ENCODE measurements at places on chromosomes 6 and 20.

DNA sequence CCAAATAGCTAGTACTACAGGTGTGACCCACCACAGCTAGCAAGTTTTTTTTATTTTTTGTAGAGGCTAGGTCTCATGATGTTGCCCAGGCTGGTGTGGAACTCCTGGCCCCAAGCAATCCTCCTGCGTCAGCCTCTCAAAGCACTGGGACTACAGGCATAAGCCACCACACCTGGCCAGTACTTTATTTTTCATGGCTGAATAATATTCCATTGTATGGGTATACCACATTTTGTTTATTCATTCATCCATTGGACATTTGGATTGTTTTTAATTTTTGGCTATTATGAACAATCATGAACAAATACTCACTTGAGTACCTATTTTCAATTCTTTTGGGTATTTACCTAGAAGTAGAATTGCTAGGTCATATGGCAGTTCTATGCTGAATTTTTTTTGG, 7.0 kb upstream of the NXT1 start:
- no peak for DNase-seq

- no peak for DNase-seq
Observed at GRCh38 chr6:30311671-30312070, 15.1 kb upstream of the TRIM39 start.

DNA sequence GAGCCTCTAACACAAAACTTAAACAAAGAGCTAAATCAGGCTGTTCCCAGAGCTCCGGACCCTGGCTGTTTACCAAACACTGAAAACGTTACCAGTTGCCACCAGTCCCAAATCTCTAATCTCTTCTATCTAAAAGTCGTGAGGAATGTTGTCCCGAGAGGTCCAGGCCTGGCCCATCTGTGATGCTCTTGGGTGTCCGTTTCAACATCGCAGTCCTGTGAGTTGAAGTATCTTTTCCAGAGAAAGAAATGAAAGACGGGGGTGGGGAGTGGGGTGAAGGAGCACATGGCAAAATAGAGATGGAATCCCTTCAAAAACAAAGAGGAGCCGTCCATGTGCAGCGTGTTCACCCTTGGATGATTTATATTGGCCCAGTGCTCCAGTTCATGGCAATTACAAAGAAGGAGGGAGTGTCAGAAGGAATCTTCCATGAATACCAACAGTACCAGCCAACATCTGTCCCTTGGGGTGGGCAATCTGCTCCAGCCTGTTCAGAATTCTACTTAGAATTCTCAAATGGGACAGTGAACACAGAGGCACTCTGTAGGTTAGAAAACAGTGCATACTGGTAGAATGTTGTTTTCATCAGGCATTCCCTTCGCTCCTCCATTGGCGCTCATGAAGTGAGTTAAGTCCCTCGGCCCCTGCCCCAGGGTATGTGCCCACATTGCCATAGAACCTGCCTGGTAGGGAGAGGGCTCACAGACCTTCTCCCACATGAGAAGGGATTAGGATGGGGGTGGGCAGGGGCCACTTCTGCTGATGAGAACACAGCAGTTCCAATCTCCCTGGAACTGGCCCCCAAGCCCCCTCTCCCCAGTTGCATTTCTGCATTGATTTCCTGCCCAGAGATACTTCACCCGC, 112.1 kb downstream of the LY86 start:
- no peak for DNase-seq

GRCh38 chr20:19868441-19868840, 110.4 kb downstream of the RIN2 start:
- DNase-seq = no peak

DNA sequence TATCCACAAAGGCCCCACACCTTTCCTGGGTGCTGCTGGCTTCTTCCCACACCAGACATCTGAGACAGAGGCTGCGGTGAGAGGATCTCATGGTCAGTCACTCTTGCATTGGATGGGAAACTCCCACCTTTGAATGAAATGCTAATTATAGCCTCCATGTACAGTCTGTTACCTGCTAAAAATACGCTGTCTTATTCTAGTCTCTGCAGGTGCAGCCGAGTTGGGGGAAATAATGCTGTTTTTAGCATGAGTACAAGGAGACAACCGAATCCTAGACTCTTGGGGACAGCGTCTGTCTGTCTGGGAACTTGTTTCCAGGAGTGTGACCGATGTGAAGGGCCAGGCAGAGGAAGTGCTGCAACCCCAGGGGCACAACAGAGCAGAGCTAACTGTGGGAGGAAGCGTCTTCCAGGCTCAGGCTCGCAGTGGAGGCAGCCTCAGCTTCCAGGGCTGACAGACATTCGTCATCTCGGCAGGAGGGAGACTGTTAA, 286.2 kb downstream of the PREX1 start:
- no peak for DNase-seq

DNA sequence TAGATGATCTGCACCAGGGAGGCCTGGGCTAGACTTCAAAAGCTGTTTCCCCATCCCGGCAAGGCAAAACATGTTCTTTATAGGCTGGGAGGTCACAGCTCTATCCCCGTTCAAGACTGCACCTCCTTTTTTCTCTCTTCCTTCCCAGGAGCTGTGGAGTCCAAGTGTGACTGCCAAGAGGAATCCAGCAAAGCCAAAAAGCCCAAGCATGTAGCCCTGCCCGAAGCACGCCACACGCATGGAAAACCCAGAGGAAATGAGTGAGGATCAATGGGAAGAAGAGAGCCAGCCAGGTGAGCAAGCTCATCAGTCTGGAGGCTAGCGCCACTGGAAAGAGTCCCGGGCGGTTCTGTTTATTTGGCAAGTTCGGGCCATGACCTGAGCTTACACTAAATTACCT, 240.4 kb downstream of the PRL start:
- DNase-seq = no peak

DNA sequence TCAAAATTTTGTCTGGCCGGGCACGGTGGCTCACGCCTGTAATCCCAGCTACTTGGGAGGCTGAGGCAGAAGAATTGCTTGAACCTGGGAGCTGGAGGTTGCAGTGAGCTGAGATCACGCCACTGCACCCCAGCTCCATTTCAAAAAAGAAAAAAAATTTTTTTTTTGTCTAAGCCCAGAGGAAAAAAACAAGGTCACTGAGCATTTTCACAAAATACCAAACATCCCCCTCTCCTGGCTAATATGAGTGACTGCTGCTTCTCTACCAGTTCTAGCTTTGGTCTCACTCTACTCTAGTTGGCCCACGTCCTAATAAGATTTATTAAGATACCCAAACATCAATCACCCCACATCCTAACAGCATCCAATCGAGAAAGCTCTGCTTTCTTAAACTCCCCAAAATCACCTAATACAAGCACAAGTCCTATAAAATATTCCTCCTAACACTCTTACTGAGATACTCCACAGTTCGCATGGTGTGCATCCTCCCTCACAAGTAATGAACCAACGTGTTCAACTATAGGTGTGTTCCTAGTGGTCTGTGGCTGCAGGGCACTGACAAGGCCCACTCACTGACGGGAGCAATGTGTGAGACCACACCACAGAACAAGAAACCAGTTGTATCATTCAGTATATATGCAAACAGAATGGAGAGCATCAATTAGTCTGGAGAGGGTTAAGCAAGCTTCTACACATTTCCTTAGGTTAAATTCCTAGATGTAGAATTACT, 64.2 kb downstream of the FKBP5 start:
- no peak for DNase-seq

DNA sequence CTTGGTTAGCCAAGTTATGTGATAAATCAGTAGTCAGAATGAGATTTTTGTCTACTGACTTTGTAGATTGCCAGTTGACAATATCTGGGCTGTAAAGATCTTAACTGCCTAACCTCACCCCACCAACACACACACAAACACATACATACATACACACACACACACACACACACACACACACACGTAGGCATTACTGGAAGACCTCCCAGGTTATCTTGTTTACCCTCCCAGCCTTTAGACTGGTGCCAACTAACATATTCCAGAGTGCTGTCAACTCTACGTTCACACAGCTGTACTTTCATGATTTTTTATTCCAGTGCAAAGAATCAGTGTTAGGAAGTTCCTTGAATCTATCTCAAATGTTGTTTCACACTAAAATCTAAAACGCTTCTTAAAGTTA, 38.9 kb downstream of the BMP5 start:
- no peak for DNase-seq

GRCh38 chr6:36373368-36374019, 14.0 kb downstream of the ETV7 start:
- no peak for DNase-seq

DNA sequence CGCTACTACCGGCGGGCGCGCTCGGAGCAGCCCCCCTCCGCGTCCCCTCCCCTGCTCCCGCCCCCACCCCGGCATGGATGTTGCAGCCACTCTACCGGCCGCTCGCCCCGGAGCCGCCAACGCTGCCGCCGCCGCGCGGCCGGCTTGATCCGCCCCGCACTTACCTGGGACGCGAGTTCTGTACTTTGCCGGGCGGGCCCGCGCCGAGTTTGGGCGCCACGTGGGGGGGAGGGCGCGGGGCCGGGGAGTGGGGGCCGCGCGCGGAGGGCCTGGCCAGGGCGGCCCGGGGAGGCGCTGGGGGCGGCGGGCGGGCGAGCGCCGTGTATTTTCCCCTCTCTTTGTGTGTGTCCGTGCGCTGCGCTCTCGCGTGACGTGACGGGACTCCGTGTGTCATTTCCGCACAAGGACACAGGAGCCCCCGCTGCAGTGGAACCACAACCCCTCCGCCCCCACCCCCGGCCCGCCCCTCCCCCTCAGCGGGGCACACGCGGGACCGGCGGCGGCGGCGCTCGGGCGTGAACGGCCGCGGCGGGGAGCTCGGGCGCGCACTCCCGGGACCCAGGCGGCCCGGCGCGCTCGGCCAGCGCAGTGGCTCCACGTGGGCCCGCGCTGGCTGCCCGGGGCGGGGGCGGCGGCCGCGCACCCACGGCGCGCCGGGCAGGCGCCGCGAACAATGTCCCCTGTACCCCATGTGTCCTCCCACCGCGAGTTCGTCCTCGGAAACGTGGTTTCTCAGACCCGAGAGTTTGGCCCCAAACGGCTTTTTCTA, at the start of gene BEND3:
TSS of gene BEND3 (minus strand) at position 590 of the 769 bp plus-strand sequence. CDS start 16,230 bp downstream, outside the sequence.
- DNase-seq = no peak

- no peak for DNase-seq
Observed at GRCh38 chr6:116175344-116175743, 49.4 kb upstream of the COL10A1 start.

DNA sequence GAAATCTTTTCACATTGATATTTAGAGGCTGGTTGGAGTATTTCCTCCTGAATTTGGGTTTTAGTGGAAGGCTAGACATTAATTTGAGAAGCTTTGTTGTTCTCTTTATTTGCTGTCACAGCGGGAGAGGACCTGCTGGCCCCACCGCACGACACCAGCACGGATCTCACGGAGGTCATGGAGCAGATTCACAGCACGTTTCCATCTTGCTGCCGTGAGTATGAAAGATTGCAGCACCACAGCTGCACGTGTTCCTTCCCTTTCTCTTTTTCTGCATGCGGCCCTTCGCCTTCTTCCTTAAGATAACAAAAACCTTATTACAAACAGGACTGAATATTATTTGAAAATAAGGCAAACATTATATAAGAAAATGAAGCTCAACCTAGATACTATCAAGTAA, 555.5 kb downstream of the UTRN start:
- no peak for DNase-seq

- no peak for DNase-seq
Observed at GRCh38 chr20:50815162-50815989, 20.5 kb downstream of the BCAS4 start.

GRCh38 chr20:9395971-9396370, 118.4 kb upstream of the LAMP5 start:
- no peak for DNase-seq

DNA sequence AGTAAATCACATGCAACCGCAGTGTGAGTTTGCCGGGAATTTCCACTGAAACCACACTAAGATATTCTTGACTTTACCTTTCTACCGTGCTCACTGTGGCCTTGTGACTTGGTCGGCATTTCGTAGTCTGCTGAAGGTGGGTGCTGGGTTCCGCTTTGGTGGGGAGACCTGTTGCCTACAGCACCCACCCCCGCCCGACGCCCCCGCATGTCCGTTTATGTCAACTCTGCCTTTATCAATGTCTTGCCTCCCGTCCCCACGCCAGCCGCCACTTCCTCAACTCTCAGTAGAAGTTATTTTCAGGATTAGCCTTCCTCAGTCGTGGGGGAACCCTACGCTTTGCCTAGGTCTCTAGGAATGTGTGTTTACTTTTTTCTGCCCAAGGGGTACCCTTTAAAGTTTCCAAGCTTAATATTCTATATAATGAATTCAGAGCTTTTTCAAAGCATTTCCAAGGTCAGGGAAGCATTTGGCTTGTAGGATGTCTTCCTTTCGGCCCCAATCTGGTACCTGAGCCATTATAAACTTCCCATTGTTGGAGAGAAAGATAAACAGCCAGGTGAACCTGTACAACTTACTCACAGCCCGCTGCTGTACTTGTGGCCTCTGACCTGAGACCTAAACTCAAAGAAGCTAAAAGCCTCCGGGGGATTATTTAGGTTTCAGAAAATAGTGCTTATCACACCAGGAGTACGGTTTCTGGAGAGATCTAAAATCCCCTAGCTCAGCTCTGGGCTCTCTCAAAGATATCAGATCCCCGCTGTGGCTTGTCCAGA, 54.2 kb downstream of the TBC1D7 start:
- peak; percentile 32 for DNase-seq

- no peak for DNase-seq
Observed at GRCh38 chr6:23532227-23532626, 593.8 kb upstream of the NRSN1 start.

- DNase-seq = no peak
Observed at GRCh38 chr6:56757588-56757984, 114.9 kb upstream of the DST start.
